ENCODE measurements at places on chromosomes 1 and 21.

GRCh38 chr1:225474439-225474985, 46.7 kb upstream of the LBR start:
- DNase-seq, result no peak

DNA sequence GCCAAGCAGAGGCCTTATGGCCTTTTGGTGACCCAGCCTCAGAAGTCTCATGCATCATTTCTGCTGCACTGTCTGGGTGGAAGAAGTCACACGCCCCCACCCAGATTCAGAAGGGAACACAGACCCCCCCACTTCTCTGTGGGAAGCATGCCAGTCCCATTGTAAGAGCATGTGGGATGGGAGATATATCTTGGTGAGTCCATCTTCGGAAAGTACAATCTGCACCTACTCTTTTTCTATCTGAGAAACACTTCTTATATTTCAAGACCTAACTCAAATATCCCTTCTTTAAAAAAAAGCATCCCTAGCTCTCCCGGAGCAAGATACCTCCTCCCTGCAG, 159.6 kb upstream of the FGGY start:
- no peak for DNase-seq

GRCh38 chr1:98398092-98398491, 263.4 kb upstream of the SNX7 start:
- no peak for DNase-seq

DNA sequence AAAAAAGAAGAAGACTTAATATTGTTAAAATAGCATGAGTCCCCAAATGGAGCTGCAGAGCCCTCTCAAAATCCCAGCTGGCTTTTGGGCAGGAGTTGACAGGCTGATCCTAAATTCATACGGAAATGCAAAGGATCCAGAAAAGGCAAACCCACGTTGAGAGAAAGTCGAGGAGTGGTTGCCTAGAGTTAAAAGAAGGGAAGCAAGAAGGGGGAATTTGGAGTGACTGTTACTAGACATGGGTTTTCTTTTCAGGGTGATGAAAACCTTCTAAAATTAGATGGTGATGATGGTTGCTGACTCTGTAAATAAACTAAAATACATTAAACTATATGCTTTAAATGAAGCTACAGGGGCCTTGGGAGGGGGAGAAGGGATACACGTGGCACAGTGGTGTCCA, 1.6 kb downstream of the DNMT3L start:
- DNase-seq, result no peak

All from NCI-H2081 treated with DMSO at 0.1 percent for 48 hours (cell line).